ENCODE measurements at places on chromosomes 1 and 21. TPM values are rescaled to one million over a fixed set of nuclear protein-coding genes. Genes with fewer than 3 reads are reported as not detected.
A peak's percentile ranks its signal among the peaks of the same experiment; 100 is the strongest.

- peak; percentile 32 for DNase-seq
Measured at GRCh38 chr1:24111996-24112779, at the start of gene MYOM3. MYOM3 (minus strand) TSS chr1:24112135; CDS start chr1:24108636, 3,499 bp downstream.

PLA2G2C gene
- total RNA-seq, result not detected

CFAP107 gene
- total RNA-seq, result not detected

HORMAD1 gene
- not detected for total RNA-seq

All from kidney epithelial cell (primary cell).